ENCODE measurements at places on chromosomes 4 and X.

DNA sequence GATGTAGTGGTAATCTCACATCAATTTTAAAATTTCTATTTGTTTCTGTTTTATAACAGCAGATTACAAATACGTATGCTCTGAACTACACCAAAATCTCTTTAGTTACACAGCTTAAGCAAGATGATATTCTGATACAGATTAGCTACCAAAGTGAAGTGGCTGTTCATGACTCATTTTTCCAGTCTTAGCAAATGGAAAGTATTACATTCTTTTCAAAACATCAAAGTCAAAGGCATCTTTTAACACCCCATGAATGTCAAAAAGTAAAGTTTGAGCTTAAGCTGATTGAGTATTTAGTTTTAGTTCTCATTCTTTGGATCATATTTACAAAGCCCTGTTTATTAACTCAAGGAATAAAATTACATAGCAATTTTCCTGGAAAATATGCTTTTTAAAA, 6.6 kb upstream of the HPGDS start:
- DNase-seq = no peak

DNA sequence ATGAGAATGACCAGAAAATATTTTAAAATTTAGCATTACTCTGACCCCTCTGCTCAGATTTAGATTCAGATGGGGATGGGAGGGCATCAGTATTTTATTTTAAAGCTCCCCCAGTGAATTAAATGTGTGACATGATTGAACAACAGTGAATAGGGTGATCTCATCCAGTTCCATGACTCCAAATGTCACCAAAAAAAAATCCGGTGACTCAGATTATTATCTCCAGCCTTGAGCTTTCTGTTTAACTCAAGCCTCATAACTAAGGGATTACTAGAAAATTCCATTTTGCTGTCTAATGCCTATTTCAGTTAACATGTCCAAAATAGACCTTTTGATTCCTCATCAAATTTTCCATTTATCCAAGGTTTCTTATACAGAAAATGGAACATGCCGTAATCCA, 121.8 kb upstream of the TMEM47 start:
- peak; percentile 3 for DNase-seq

GRCh38 chr4:143337600-143338287, 1.1 kb downstream of the GAB1 start:
- DNase-seq = peak; percentile 25

DNA sequence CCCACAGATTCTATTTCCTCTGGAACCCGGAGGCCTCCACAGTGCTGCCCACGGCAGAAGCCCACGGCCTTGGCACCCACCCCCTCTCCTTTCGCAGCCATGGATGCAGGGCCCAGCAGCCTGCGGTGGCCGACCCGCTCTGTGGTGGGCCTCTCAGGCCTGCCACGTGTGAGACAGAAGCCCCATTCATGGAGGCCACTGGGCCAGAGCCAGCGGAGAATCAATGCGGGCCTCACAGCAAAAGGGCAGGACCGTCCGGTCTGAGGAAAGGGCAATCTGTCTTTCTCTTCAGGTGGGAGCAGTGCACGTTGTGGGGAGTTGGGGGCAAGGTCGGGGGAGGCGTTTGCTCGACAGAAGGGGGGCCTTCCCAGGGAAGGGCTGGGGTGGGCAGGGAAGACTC, 8.4 kb upstream of the HAUS7 start:
- no peak for DNase-seq

GRCh38 chr4:89287945-89288344, 19.7 kb downstream of the GPRIN3 start:
- no peak for DNase-seq

DNA sequence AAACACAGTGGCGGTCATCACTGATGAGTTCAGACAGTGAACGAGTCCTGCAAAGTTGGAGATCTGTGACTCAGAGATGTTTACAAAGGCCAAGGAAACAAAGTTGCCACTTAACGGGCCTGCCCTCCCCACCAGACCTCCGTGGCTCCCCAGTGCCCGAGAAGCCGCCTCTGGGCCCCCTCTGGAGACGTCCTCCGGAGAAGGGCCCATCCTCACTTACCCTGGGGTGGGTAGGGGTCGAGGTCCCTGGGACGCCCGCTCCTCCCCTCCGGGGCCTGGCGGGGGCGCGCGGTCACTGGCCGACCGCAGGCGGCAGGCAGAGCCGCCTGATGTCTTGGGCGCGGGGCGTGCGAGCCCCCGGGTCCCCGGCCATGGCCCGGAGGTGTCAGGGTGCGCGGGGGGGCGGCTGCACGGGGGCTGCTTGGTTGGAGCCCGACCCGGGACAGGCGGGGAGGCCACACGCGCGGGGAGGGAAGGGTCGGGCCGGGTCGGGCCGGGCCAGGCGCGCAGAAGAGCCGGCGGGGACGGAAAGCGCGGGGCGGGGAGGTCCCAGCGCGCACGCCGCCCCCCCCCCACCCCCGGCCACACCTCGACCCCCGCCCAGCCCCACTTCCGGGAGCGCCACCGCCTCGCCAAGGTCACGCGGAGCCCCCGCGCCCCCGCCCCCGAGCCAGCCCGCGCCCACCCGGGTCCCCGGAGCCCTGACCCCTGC, 529 bp downstream of the DHRSX start:
- peak; percentile 67 for DNase-seq

DNA sequence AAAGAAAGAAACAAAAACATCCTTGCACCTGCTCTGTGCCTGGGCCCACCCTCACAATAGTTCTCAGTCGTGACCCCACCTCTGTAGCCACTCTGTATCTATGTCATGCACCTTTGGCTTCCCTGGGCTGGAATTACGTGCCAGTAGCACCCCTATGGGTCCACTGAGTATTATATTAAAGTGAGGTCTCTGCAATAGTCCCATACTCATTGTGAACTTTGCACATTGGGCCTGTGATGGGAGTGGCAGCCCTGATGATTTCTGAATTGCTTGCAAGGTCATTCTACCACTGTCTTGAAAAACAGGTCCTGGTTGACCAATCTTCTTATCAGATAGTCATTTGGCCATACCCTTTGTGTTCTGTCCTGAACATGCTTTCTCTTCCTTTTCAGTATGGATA, 1012.1 kb downstream of the RAB28 start:
- DNase-seq = no peak

GRCh38 chr4:61086357-61086756, 113.8 kb upstream of the ADGRL3 start:
- no peak for DNase-seq

- peak; percentile 49 for DNase-seq
Observed at GRCh38 chr4:150235808-150236271, 157.6 kb downstream of the DCLK2 start.

DNA sequence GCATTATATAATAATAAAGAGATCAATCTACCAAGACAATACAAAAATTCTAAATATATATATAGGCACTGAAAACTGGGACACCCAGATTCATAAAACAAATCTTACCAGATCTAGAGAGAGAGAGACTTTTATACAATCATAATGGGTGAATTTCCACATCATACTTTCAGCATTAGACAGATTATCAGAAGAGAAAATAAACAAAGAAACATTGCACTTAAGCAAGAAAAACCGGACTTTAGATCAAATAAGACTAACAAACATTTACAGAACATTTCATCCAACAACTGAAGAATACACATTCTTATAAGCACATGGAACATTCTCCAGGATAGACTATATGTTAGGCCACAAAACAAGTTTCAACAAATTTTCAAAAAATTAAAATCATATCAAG, 245.1 kb downstream of the INPP4B start:
- DNase-seq = peak; percentile 2

- DNase-seq = no peak
Observed at GRCh38 chr4:3660086-3660927, 105.9 kb upstream of the ADRA2C start.

- DNase-seq = no peak
Observed at GRCh38 chrX:154033848-154034247, 14.1 kb upstream of the IRAK1 start.

DNA sequence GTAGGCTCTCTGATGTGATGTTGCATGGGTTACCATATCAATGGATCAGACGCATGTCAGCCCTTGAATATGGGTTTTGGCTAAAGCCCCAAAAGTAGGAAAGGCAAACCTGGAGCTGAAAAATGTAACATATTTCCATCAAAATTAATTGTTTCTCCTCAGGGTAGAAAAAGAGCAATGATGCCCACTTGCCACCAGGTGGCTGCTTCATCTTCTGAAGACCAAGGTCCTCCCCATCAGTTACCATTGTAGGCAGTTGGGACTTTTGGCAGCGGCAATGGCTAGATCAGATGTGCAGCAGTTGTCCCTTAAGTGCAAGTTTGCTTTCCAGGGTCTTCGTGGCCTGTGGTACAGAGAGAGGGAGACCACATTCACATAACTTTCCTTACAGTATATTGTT, 118.2 kb downstream of the NAF1 start:
- DNase-seq = peak; percentile 19

DNA sequence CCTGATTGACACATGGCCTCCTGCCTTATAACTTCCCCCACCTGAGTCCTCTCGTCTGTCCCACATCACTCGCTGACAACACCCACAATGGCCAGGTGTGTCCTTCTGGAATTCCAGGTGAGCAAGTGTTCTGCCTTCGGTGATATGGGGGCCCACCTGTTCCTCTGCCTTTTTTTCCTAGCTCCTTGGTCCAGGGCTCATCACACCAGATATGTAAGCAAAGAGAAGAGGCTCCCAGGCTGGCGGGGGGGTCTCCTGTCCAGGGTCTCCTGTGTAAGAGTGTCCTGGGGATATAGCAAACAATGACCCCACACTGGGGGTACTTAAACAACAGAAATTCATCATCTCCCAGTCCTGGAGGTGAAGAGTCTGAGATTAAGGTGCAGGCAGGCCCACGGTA, 25.2 kb downstream of the P2RY8 start:
- no peak for DNase-seq

Measured in renal cortical epithelial cell (primary cell).